ENCODE measurements at places on chromosomes 2 and 18.

GRCh38 chr2:240643811-240644150 lies 18.5 kb downstream of the GPR35 start:
- no peak for DNase-seq

DNA sequence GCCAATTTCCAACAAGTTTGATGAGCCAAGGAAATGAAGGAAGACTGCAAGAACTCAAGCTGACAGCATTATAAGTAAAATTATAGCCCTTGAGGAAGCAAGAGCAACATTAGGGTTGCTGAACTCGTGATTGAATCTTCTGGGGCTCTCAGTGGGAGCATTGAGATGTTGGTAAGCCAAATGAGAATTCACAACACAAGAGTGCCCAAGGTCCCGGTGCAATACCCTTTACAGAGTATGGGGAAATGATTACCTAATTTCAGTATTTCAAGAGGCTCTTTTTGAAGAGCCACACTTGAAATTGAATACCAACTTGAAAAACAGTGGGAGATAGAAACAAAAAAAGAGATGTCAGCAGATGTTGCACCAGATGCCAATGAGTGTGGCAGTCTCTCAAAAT lies 554.5 kb downstream of the STK39 start:
- DNase-seq = no peak

- no peak for DNase-seq
Observed at GRCh38 chr2:25280051-25280687, 61.6 kb downstream of the DNMT3A start.

GRCh38 chr2:62305421-62306176 lies 109.7 kb downstream of the B3GNT2 start:
- no peak for DNase-seq

GRCh38 chr2:64605026-64605471 lies 48.7 kb downstream of the SERTAD2 start:
- no peak for DNase-seq

GRCh38 chr18:46260016-46260878 lies 156.1 kb downstream of the HAUS1 start:
- DNase-seq = no peak

DNA sequence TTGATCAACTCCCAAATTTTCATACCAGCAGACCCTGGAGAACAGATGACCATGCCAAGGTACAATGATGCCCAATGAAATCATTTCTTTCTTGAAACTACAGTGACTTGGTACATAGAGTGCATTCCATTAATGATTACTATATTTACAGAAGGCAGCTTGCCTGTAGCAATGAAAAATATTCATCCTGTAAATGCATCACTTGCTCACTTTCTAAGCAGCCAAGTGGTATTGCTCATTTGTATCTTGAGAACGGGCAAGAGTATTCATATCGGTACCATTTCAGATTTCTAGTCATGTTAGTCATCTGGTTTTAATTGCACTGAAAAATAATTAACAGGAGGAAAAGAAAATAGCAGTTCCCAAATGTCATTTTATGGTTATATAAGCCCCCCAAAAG lies 59.6 kb downstream of the VIL1 start:
- DNase-seq = no peak

Measured in right lung (tissue), 10 donors.